Naive thymus-derived CD4-positive, alpha-beta T cell (primary cell): ENCODE measurements at places on chromosomes 1 and 21. TPM values are rescaled to one million over a fixed set of nuclear protein-coding genes. Genes with fewer than 3 reads are reported as not detected.

SPRR2E gene
- total RNA-seq, result not detected

MPL gene
- 0.98 TPM for total RNA-seq

CLDN17 gene
- total RNA-seq, result not detected in 2 replicates

CD1D gene
- total RNA-seq, result not detected

XPR1 gene
- 15.4 TPM for total RNA-seq

PLK3 gene
- total RNA-seq, result 142 TPM

CSMD2 gene
- total RNA-seq, result not detected

GPR25 gene
- total RNA-seq, result 0.48 TPM

PWP2 gene
- total RNA-seq, result 9.1 and 12.0 TPM in 2 replicates

CEP170 gene
- total RNA-seq, result 56.1 TPM

SPRR4 gene
- total RNA-seq, result not detected

CFHR1 gene
- total RNA-seq, result not detected

CELA3B gene
- total RNA-seq, result not detected

HES4 gene
- not detected for total RNA-seq

COL9A2 gene
- 3.6 TPM for total RNA-seq

ZMPSTE24 gene
- total RNA-seq, result 12.4 TPM

BRDT gene
- not detected for total RNA-seq

CRNN gene
- total RNA-seq, result not detected

ICOSLG gene
- 8.8 and 10.7 TPM in 2 replicates for total RNA-seq

BEND5 gene
- total RNA-seq, result 10.4 TPM

CRTC2 gene
- 111 TPM for total RNA-seq

MEX3A gene
- total RNA-seq, result 0.05 TPM
